ENCODE measurements at places on chromosomes 7 and 10.

- no peak for DNase-seq
- H3K36me3 ChIP-seq: no peaks in the 10 kb centered on the region
- no peak overlapping the region for H3K27ac ChIP-seq
Measured at GRCh38 chr10:49008505-49009198, 69.0 kb upstream of the LRRC18 start.

DNA sequence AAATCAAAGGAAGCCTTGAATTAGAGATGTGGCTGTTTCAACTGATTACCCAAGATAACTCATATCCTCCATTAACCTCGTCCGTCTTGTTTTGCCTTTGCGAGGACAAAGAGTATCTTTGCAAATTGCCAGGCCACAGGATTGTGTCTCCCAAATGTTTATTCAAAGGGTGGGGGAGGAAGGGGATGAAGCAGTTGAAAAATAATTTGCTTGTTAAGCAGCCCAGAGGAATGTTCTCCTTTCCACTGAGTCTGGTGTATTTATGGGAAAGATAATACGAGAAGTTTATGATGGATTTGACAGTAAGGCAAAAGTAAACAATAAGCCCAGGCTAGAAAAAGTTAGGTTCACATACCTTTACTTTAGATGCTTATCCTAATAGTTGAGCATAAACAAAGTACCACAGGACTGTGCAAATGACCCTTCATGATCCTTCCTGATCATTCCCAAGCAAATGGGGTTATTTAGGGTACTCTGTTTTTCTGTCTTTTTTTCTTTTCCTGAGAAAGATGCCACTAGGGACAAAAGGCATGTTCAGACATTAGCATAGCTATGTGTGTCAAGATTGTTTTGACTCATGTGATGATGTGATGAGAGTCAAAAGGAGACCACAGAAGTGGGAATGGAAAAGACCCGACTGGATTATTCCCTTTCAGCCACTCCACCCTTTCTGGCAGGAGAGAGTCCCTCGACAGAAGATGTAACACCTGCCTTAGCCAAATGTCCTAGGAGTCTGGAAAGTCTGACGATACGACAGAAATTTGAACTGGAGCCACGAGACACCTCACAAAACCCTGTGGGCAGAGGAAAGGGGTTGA, 243.0 kb upstream of the GLI3 start:
- DNase-seq: no peak
- H3K4me1 ChIP-seq: no peaks in the 10 kb centered on the region
- H3K27me3 ChIP-seq: no peaks in the 10 kb centered on the region
- no peak overlapping the region for H3K27ac ChIP-seq
- no peaks in the 10 kb centered on the region for H3K36me3 ChIP-seq
- H3K4me3 ChIP-seq: no peak overlapping the region

- H3K4me1 ChIP-seq: no peaks in the 10 kb centered on the region
- no peaks in the 10 kb centered on the region for H3K27me3 ChIP-seq
- no peak overlapping the region for H3K27ac ChIP-seq
- peaks cover 15% of the 10 kb centered on the region for H3K36me3 ChIP-seq
Measured at GRCh38 chr7:40047661-40048060, 86.8 kb downstream of the MPLKIP start.

DNA sequence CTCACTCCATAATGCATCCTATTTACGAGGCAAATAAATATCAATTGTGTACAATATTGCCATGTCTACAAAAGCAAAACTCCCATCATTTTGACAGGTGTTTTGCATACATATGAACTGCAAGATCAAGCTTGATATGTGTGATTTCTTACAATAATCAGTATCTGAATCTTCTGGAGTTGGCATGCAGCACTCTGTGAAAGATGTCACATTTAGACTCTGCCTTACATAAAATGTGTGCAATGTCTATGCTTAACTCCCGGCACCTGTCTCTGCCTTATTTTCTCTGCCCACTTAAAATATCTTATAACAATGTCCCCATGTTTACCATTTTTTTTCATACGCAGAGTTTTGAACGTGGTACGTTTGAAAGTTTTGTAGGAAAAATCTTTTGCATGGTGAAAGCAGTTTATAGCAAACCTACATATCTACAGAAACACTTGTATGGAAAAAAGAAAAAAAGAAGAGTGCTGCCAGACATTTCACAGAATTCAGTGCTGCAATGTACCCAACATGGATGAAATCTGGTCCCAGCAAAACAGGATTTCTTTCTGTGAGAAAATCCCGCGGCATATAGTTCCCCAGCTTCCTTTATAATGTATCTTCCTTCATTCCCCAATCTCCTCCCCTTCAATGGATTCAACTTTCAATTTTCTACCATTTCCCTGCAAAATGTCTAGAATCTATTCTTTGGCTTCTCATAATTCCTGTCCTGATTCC, 114.1 kb upstream of the NRP1 start:
- H3K4me1 ChIP-seq: no peaks in the 10 kb centered on the region
- DNase-seq: no peak
- no peak overlapping the region for H3K4me3 ChIP-seq
- H3K27ac ChIP-seq: no peak overlapping the region
- no peaks in the 10 kb centered on the region for H3K27me3 ChIP-seq

DNA sequence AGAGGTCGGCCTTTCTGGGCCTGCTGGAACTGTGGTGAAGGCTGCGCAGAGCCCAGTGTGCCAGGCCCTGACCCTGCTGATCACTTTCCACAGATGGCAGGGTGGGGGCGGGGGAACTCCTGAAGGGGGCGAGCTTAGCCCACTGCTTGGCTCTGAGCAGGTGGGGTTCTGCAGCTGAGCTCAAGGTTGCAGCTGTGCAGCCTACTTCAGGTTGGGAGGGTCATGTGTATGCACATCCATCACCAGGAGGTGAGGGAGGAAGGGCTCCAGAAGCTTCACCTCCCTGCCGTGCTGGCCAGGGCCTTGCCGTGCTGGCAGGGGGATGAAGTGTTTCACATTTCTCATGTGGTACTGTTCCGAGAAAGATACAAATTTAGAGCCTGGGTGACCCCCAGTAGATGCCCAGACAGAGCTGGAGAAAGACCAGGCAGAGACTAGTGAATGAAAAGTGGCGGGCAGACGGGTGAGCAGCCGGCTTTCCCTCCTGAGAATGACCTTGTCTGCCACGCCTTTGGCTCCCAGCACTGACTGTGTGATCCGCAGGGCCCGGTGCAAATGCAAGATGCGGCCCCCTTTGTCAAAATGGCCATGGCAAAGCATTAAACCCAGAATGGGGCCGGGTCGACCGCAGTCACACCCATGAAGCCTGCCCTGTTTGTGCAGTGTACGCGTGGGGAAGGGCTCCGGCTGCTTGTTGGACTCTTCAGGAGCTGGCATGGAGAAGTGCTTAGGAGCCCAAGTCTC, 25.2 kb downstream of the FAM241B start:
- H3K27me3 ChIP-seq: peaks cover 2% of the 10 kb centered on the region
- H3K4me1 ChIP-seq: peaks cover 20% of the 10 kb centered on the region
- no peak overlapping the region for H3K27ac ChIP-seq
- no peaks in the 10 kb centered on the region for H3K36me3 ChIP-seq
- H3K4me3 ChIP-seq: no peak overlapping the region

- no peaks in the 10 kb centered on the region for H3K4me1 ChIP-seq
- no peaks in the 10 kb centered on the region for H3K27me3 ChIP-seq
- H3K36me3 ChIP-seq: no peaks in the 10 kb centered on the region
- no peak overlapping the region for H3K4me3 ChIP-seq
- DNase-seq: no peak
Measured at GRCh38 chr10:75475460-75476182, 44.2 kb downstream of the LRMDA start.

GRCh38 chr10:65130162-65130758, 1609.1 kb downstream of the REEP3 start:
- H3K27me3 ChIP-seq: no peaks in the 10 kb centered on the region
- H3K4me3 ChIP-seq: no peak overlapping the region
- H3K27ac ChIP-seq: no peak overlapping the region
- DNase-seq: no peak
- H3K36me3 ChIP-seq: no peaks in the 10 kb centered on the region

DNA sequence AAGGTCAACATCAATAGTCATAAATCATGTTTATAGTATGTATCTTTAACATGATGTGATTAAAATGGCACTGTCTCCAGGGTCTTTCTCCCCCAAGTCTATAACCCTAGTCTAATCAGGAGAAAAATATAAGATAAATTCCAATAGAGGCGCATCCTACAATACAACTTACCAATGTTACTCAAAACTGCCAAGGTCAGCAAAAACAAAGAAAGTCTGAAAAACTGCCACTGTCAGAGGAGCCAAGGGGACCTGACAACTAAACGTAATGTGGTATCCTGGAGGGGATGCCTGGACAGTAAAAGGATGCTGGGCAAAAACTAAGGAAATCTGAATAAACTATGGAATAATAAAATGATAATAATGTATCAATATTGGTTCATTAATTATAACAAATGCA, 63.9 kb downstream of the TPK1 start:
- H3K27ac ChIP-seq: no peak overlapping the region
- no peak overlapping the region for H3K4me3 ChIP-seq
- H3K36me3 ChIP-seq: no peaks in the 10 kb centered on the region

- H3K27me3 ChIP-seq: no peaks in the 10 kb centered on the region
- H3K4me3 ChIP-seq: no peak overlapping the region
- DNase-seq: no peak
- H3K4me1 ChIP-seq: no peaks in the 10 kb centered on the region
- no peaks in the 10 kb centered on the region for H3K36me3 ChIP-seq
Measured at GRCh38 chr7:71784781-71785180, 627.4 kb downstream of the CALN1 start.

DNA sequence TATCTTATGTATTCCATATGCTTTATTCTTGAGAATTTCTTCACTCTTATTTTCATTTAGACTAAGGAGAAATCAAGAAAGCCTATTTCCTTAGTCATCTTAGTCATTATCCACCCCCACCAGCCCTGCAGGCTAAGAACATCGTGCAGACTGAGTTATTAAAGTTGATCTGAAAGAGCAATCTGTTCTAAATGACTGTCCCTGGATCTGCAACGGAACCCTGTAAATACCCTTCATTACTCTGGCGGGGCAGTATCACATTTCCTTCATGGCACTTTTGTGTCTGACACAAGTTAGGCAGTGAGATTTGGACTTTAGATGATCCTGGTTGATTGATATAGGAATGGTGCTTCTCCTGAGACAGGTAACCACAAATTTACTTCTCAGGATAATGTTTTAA, 3.5 kb upstream of the MYPN start:
- H3K4me3 ChIP-seq: no peak overlapping the region
- DNase-seq: no peak
- H3K36me3 ChIP-seq: no peaks in the 10 kb centered on the region
- H3K27me3 ChIP-seq: peaks cover 3% of the 10 kb centered on the region
- H3K27ac ChIP-seq: no peak overlapping the region
- no peaks in the 10 kb centered on the region for H3K4me1 ChIP-seq

DNA sequence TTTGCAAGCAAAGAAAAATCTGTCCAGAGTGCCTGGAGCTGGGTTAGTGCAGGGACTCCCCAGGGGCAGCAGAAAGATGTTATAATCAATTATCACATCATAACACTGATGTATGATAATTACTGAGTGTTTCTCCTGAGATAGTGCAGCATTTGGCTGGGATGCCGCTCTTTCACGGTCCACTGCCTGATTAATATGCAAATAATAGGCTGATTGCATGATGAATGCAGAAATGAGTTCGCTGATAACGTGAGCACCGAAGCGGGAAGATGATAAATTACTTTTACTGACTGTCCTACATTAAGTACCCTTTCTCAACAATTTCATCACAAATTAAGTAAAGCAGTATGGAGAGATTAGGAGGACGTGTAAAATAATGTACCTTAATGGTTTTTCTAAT, 71.4 kb upstream of the SH2B2 start:
- no peak overlapping the region for H3K4me3 ChIP-seq
- H3K27ac ChIP-seq: no peak overlapping the region
- DNase-seq: no peak
- H3K27me3 ChIP-seq: no peaks in the 10 kb centered on the region
- no peaks in the 10 kb centered on the region for H3K4me1 ChIP-seq

GRCh38 chr10:30744106-30744505, 114.6 kb upstream of the LYZL2 start:
- H3K27me3 ChIP-seq: no peaks in the 10 kb centered on the region
- H3K4me1 ChIP-seq: peaks cover 8% of the 10 kb centered on the region
- H3K36me3 ChIP-seq: no peaks in the 10 kb centered on the region
- no peak overlapping the region for H3K4me3 ChIP-seq

GRCh38 chr10:76089556-76090180, 658.2 kb downstream of the LRMDA start:
- H3K27me3 ChIP-seq: no peaks in the 10 kb centered on the region
- no peaks in the 10 kb centered on the region for H3K4me1 ChIP-seq
- no peak overlapping the region for H3K4me3 ChIP-seq
- DNase-seq: no peak

DNA sequence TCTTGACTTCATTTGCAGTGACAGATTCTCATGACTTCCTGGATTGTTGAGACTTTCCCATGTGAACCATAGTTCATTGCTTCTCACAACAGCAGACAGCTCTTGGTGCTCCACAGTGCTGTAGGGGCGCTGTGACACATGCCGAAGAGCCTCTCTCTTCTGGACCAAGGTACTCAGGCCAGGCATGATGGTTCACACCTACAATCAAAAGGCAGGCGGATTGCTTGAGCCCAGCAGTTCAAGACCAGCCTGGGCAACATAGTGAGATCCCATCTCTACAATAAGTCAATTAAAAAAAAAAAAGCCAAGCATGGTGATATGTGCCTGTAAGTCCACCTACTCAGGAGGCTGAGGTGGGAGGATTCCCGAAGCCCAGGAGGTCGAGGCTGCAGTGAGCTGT, 354.5 kb downstream of the GALNT17 start:
- DNase-seq: no peak
- H3K27ac ChIP-seq: no peak overlapping the region

DNA sequence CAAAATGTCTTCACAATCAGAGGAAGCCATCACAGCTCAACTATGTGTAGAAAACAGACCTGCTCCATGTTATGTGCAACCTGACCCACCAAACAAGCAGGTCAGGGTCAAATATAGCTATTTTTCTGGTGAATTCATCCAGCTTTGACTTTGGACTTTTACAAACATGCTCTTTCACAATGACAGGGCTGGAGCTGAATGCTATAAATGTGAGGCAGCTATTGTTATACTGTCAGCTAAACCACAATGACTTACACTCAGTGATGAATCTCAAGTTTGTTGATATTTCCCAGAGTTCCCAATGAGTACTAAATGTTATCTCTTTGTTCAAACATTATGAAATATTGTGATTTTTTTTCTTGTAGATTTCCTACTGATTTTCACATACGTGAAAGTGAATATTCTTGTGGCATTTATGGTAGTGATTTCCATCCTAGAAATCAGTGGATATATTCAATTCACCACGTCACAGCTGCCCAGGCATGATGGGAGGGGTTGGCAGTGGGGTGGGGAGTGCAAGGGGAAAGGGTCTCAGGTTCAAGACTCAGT, 2.5 kb upstream of the ITIH2 start:
- no peaks in the 10 kb centered on the region for H3K36me3 ChIP-seq
- DNase-seq: no peak
- no peaks in the 10 kb centered on the region for H3K4me1 ChIP-seq
- no peaks in the 10 kb centered on the region for H3K27me3 ChIP-seq
- H3K27ac ChIP-seq: no peak overlapping the region
- no peak overlapping the region for H3K4me3 ChIP-seq

- H3K4me1 ChIP-seq: no peaks in the 10 kb centered on the region
- no peaks in the 10 kb centered on the region for H3K27me3 ChIP-seq
- DNase-seq: no peak
- H3K36me3 ChIP-seq: no peaks in the 10 kb centered on the region
- H3K27ac ChIP-seq: no peak overlapping the region
Measured at GRCh38 chr7:103871473-103871872, 118.0 kb downstream of the RELN start.
